ENCODE measurements at places on chromosomes 5 and 9.

GRCh38 chr5:59893429-59894227 is at the start of gene PDE4D:
PDE4D (minus strand) TSS chr5:59893726.
- peak; percentile 9 for DNase-seq

- DNase-seq = no peak
Measured at GRCh38 chr9:32394381-32395049, 10.1 kb downstream of the ACO1 start.

DNA sequence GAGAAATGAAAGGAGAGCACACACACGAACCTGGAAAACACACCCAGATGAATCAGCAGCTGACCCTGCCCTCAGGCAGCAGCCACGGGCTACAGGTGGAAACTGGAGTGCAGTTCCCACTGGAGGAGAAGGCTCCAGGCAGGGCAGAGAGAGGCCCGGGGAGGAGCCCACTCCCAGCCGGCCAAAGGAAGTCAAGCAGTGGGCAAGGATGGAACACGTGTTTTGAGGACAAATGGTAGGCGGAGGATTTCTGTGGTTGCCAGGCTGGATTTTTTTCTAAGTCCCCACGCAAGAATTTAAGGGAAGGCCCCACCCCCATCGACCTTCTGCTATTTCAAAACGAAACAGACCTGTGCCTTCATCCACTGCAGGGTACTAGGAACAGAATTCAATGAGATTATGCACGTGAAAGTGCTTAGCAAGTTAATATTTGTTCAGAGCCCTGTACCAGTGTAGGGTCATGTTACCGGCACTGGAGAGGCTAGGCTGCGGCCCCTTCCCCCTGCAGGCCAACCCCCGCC is 6.8 kb downstream of the EPB41L4B start:
- DNase-seq = no peak

DNA sequence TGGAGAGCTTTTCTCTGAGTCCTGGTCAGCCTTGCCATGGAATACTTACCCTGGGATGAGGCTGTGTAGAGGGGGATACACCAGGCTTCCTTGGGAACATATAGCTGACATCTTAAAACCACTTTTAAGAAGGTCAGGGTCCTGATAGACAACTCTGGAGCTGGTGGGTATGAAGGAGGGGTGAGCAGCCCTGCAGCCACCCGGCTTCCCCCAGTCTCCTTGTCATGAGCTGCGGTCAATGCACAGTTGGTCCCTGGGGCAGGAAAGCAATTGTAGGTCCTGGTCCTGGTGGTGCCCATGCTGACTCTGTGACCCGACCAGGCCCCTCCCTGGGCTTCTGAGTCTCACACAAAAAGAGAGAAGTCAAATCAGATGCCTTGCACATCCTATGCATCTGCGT is 63.6 kb downstream of the MRPL36 start:
- no peak for DNase-seq

GRCh38 chr9:4296217-4296616 is 3.7 kb downstream of the GLIS3 start:
- DNase-seq = no peak

DNA sequence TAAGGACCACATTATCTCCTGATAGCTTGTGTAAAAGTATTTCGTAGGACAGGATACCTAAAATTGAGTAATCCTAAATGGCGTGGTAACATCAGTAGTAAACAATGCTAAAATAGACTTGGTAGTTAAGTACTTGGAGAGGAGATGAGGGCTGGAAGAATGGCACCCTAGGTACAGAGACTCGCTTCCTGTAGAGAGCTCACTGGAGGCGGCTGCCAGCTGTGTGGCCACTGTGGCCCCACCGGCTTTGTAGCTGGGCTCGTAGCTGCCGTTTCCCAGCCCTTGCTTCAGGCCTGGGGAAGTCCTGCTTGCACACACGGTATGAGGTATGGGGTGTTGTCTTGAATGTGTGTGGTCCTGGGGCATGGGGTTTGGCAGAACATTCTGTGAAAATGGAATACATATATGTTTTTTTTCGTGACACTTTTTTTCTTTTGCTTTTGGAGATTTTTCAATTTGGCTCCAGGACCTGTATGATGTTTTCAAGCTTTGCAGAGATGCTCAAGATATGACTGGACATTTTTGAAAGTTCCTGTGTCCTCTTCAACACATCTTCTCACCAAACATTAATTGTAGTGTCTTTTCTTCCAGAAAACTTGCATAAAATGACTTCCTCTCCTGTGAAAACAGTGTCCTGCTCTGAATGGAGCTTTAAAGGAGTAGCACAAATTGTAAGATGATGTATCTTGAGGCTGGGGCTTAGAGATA is 58.0 kb downstream of the RCL1 start:
- DNase-seq = peak; percentile 39

DNA sequence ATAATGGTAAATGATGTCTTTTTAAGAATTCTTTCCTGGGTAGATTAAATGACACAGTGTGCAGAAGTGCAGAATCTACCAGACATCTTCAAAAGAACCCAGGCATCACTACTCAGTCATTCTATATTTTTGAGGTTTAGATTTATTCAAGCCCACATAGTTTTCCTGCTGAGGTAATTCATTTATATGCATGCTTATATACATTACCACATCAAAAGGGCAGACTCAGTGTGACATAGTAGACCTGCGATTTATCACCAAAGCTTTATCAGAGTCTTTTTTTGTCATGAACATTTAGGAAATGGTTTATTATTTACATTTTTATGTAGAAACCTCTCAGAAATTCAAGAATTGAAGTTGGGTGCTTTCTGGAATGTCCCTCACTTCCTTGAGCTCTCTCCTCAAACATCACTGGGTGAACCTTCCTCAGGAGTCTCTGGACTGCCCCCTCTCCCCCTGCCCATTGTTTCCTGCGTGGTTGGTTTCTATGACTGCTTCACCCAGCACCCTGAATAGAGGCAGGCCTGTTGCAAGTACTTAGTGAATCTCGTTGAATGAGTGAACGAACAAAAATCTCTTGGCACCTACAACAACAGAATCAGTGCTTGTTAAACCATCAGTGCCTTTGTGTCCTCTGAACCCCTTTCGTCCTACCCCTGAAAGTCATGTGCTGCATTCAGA is 42.5 kb downstream of the ADAMTS16 start:
- DNase-seq = no peak

DNA sequence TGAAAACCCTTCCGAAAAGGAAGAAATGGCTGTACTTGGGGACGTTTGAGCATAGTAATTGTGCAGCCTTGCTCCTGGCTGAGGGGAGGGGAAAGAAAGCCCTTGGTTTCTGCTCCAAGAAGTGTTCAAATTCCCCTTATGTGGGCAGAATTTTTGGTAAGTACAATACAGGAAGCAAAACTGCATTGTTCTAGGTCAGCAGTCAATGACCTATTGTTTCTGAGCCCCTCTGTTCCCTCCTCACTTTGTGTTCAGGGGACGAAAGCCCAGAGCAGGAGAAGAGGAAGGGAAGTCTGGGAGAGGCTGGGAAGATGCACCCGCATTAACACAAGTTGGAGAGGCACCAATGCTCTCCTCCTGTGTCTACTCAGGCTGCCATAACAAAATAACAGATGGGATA is 11.9 kb downstream of the BASP1 start:
- no peak for DNase-seq

DNA sequence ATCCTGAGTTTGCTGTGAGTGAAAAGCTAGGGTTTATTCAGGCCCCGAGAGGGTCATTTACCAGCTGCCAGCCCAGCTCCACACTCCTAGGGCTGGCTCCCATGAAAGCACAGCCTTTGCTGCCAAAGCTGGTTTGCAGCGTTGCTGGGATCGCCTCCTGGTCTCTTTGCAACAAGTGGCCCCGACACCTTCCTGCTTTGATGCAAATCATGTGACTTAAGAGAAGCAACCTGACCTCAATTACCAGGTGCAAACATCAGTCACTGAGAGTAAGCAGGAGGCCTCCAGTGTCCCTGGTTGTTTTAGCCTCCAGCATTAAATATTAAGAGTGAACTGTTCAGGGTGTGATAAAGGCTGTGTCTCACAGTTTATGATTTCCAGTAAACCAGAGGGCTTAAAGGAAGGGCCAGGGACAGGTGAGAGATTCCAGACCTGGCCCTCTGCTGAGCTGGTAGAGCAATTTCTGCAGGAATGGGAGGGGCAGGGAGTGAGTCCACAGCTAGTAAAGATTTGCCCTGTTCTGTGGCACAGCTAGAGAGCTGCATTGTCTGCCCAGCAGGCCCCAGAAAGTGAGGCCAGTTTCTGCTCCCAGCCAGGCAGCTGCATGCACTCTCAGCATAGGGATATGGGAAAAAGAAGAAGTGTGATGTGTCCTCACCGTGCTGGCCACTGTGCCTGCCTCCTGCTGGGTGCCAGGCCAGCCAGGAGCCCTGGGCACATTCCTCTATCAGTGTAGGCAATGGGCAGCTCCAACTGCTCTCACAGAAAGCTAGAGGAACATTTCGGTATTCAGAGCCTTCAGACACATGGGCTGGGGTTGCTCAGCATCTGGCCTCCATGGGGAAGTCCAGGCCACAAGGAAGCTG is 58.0 kb downstream of the SLC22A5 start:
- DNase-seq = no peak

DNA sequence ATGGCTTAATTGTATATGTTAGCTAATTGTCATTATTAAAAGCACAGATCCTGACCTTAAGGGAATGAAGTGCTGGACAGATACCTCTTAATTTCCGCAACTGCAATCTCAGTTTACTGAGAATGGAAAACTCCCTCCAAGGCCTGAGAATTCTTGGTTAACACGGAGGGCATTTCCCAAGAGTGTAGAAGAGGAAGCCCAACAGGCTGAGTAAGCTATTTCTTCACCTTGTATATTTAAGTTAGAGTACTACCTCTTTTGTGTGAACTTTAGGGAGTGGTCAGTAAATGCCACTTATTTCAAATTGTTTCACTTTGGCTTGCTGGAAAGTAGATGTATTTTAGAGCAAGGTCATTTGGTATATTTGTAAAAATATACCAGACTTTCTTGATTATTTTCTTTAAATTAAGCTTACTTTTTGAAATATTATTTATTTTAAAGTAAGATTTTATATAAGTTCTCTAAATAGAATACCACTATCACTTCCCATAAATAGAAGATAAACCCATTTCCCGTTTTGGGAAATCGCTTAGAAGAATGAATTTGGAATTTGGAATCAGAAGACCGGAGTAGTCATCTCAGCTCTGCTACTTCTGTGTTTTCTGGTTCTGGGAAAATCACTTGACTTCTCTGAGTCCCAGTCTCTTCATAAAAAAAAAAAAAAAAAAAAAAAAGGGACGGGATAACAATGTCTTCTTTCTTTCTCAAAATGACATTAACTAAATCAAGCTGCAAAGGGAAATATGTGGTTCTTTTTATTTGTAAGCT is 26.0 kb upstream of the C9orf72 start:
- DNase-seq = no peak

DNA sequence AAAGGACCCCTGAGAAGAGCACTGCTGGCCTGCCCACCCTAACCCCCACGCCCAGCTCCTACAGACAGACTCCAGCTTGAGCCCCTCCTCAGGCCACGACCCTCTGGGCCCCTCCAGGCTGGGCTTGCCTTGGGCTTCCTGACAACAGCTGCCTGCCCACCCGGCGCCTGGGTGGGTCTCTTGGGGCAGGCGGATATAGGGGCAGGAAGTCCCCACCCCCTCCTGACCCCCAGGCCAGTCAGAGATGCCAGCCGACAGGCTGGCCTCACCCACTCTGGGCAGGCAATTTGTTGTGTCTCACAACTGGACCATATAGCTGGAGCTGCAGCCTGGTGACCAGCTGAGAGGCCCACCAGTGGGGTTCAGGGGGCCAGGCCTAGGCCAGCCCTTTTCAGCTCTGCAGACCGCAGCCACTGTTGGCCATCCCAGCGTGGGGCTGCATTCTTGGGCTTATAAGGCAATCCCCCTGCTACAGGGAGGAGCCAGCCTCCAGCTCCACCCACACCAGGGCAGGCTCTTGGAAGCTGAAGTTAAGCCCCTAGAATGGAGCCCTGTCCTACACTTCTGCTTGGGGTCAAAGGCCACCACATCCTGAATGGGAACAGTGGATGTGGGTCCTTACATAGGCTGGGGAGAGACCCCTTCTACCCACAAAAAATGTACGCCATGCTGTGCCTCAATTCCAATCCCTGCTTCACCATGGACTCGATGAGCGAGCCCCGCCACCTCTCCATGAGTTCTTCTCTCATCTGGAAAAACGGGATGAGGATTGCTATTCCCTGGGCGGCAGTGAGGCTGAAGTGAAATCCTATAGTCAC is 2.0 kb downstream of the PDLIM7 start:
- DNase-seq = peak; percentile 39

DNA sequence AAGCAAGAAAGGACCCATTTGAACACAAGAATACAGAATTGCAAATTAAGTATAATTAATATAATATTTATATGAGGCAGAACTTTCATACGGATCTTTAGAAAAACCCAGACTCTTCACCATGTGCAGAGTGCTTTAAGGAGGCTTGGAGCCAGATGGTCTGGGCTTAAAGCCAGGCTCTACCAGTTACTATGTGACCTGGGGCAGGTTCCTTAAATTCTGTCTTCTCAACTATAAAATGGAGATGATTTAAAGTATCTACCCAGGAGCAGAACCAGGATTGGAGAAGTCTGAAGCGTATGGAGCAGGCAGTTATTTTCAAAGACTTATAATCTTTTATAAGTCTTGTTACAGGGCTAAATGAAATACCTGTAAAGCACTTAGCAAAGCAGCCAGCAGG is 202.1 kb downstream of the TSSK1B start:
- DNase-seq = no peak

GRCh38 chr5:665541-665955 is 27.6 kb downstream of the TPPP start:
- no peak for DNase-seq

GRCh38 chr5:62138607-62139006 is 167.4 kb upstream of the KIF2A start:
- DNase-seq = no peak

DNA sequence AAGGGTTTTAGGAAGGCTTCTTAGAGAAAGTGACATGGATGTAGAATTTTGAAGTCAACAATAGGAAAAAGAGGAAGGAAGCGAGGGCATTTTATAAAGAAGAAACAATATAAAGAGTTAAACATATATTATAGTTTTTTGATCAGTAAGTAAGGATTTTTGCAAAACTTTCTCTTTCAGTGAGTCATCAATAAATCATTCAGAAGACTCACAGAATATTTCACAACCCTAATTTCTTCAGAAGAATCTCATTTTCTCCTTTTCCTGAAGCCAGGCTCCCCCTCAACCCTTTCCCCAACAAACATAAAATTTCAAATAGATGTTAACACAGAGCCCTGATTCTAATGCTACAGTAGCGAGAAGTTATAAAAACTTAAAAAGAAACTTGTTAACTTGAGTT is 4.3 kb upstream of the COX7C start:
- DNase-seq = no peak

GRCh38 chr9:103713631-103714030 is 380.5 kb upstream of the SMC2 start:
- no peak for DNase-seq
